ENCODE measurements at places on chromosomes 6 and 20. TPM values are rescaled to one million over a fixed set of nuclear protein-coding genes. Genes with fewer than 3 reads are reported as not detected.

Gene NKAIN4
- 107 TPM for polyA plus RNA-seq

Gene SSTR4
- polyA plus RNA-seq, result not detected

Gene CYP39A1
- 8.7 TPM for polyA plus RNA-seq

Gene BLOC1S5
- polyA plus RNA-seq, result 20.2 TPM

Gene SNPH
- polyA plus RNA-seq, result 3.1 TPM

Gene CD40
- 15.7 TPM for polyA plus RNA-seq

Gene RSPH4A
- 0.62 TPM for polyA plus RNA-seq

Gene FNDC1
- 0.69 TPM for polyA plus RNA-seq

Gene PARD6B
- 9.2 TPM for polyA plus RNA-seq

Gene RAMACL
- polyA plus RNA-seq, result not detected

Gene WTAP
- 63.5 TPM for polyA plus RNA-seq

Gene HLA-DRA
- 489 TPM for polyA plus RNA-seq

Gene OR10C1
- polyA plus RNA-seq, result not detected

- no peak for DNase-seq
These were observed 49.4 kb downstream of the PIGU start for GRCh38 chr20:34627458-34627857.

DNA sequence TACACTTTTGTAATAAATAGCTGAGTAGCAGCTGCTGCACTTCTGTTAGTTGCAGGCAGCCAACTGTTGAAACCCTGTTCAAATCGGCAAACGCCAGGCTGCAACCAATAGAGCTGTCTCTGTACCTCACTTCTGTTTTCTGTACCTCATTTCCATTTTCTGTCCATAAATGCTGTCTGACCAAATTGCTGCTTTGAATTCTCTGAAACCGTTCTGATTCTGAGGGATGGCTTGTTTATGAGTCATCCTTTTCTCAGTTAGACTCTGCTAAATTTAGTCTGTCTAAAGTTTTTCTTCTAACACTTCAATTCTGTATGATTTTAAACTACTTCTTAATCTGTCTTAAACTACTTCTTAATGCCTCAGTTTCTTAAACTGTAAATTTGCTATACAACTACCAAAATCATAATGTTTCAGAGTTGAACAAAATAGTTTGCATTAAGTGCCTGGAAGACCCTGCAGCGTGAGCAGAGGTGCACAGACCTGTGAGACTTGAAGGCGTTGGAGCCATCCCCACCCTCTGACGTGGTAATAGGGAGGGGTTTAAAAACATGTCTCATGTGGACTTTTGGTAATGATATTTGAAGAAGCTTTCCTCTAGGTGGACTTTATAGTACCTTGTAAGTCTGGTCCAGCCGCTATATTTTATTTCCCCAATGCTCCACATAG is 9.6 kb downstream of the BTNL2 start:
- no peak for DNase-seq

DNA sequence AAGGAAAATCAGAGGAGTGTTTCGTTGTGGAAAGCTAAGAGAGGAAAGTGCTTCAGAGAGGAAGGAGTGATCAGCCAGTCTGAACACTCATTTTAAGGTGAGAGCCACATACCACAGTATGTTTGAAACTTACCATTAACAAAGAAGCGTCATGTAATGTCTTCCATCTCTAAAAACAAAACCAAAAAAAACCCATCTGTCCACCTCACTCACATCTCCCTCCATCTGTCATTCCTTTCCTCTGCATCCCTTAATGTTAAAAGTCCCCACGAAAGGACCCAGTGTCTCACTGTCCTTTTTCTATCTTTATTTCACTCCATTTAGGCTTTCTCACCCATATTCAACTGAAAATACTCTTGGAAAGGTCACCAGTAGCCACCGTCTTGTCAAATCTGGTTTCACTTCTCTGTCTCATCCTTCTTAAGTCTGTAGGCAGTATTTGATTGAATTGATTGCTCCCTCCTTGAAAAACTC is 59.4 kb upstream of the GNRH2 start:
- DNase-seq, result no peak

DNA sequence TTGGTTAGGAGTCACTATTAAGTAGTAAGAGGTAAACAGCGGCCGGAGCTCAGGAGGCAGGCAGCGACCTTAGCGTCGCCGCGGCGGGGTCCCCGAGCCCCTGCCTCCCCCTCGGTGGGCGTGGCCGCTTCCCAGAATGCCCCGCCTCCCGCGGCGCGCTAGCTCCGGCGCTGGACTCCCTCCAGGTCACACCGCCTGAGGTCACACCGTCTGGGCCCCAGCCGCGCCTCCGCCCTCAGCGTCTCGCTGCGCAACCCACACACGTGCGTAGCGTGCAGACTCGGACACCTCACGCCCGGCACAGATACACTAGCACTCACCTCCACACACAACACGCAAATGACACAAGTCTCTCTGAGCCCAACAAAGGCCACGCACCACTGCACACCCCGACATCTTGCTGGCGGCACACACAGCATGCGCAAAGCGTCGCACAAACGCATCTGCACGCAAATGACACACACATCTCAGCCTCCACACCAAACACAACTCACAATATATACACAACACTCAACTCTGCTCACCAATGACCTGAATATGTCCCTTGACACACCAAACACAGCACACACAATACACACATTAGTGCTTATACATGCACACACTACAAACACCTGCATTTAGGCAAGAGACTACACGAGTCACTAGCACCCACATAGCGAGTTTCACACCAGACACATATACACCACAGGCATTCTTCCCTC is 17.6 kb upstream of the CDKN1A start:
- DNase-seq, result peak; percentile 70

DNA sequence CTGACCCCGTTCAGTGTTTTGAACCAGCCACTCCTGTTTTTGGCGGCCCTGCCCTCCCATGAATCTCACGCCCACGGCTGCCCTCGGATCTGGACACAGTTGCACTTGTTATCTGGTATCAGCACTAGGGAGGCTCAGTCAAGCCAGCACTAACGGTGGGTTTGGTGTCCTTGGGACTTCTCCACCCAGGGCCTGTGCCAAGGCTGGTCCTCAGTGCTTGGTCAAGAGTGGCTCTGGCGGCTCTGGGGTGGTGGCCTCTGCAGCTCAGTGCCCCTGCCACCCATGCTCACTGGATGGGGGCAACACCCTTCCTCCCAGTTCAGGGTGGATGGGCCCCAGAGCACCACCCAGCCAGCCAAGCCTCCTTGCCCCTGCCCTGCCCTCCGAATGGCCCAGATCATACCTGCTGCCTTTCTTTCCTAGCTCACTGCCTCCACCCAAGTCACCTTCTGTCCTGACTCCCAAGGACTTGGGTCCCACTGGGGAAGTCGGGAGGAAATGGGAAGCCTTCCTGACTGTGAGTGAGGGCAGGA is 54.7 kb downstream of the SSR1 start:
- no peak for DNase-seq

DNA sequence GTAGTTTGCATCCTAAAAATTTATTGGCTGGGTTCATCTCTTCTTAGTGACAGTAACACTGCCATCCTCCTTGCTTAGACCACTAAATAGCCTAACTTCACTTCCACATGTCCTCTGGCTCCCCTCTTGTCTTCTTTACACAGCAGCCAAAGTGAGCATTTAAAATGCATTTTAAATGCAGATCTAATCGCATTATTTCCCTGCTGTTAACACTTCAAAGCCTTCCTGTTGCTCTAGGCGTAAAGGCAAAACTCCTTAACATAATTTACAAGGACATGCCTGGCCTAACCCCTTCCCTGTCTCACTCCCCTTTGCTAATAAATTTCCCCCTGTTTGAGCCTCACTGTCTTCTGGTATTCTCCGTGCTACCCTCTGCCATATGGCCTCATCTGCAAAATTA is 26.5 kb downstream of the NKAIN2 start:
- DNase-seq, result peak; percentile 80

DNA sequence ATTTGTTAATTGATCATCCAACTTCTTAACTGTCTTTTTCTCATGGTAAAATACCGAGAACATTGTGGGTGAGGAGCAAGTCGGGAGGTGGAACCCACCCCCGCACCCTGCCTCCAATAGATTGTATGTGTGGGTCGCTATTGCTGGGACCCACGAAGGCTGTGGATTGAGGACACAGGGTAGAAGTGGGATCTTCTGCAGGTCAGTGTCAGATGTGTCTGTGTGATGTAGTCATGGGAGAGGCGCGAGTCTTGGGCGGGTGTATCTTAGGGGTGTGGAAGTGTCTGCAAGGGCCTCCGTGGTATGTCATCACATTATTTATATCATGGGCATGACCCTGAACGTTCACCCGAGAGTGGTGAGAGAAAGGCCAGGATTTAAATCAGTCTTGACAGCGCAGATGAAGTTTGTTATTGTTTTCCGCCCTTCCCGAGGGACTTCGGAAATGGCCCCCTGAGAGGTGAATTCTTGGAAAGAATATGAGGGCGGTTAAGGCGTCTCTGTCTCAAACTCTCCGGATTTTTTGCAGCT is 472 bp upstream of the PAQR8 start:
- no peak for DNase-seq

DNA sequence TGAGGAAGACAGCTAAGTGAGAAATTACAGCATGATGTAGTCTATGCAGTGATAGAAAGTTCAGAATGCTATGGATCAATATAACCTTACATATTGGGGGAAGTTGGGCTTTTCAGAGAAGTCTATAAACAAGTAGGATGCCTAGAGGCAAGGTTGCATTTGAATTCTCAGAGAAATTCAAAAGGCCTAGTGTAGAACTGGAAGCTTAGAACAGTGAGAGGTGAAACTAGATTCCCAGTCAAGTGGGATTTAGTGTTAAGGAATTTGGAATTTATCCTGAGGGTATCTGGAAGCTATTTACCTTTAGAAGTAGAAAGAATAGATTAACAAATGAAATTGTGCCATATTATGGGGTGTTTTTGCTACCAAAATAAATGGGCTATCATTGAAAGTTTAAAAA is 4.3 kb downstream of the CENPW start:
- DNase-seq, result no peak

- no peak for DNase-seq
These were observed 290.0 kb downstream of the TBC1D7 start for GRCh38 chr6:13038315-13038714.

GRCh38 chr6:152984513-152984872 is 1.7 kb upstream of the FBXO5 start:
- no peak for DNase-seq

- no peak for DNase-seq
These were observed 10.2 kb downstream of the LAMA4 start for GRCh38 chr6:112243861-112244827.

DNA sequence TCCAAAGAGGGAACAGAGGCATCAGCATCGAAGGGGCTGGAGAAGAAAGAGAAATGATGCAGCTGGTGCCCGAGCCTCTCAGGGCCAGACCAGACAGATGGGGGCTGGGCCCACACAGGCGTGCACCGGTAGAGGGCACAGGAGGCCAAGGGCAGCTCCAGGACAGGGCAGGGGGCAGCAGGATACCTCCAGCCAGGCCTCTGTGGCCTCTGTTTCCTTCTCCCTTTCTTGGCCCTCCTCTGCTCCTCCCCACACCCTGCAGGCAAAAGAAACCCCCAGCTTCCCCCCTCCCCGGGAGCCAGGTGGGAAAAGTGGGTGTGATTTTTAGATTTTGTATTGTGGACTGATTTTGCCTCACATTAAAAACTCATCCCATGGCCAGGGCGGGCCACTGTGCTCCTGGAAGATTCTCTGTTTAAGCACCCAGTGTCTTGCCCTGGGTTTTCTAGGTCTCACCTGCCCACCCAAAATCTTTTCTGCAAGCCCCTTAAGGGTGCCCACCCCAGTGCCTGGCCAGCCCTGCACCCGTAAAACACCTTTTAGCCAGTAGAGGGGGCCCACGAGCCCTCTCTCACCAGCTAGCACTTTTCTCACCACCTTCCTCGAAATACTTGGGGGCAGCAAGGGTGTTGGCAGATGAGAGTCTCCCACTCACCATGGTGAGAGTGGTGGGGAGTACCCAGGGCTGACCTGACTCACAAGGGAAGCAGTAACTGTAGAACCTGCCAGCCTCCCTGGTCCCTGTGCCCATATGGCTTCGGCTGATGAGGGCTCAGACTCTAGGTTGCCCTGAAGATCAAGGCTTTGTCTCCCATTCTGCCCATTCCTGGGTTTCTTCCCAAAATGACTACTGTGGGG is 35.7 kb upstream of the ID1 start:
- DNase-seq, result no peak

DNA sequence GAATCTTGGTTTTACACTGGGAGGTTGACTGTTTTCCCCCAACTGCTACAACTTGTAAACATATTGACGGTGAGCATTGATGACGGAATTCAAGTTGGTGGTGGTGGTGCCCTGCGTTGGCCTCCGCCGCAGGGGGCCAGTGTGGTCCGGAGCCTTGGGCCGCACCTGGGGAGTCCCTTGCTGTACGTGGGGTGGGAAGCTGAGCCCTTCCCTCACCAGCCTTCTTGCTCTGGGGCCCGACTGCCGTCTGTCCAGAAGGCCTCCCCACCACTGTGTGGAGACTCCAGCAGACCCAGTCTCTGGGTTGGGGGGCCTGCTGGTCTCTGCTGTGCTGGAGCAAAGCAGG is 11.4 kb downstream of the GATA5 start:
- no peak for DNase-seq

GRCh38 chr20:426566-426965 is 18.5 kb downstream of the RBCK1 start:
- no peak for DNase-seq

- no peak for DNase-seq
These were observed 28.9 kb upstream of the FAM83D start for GRCh38 chr20:38897267-38897666.

DNA sequence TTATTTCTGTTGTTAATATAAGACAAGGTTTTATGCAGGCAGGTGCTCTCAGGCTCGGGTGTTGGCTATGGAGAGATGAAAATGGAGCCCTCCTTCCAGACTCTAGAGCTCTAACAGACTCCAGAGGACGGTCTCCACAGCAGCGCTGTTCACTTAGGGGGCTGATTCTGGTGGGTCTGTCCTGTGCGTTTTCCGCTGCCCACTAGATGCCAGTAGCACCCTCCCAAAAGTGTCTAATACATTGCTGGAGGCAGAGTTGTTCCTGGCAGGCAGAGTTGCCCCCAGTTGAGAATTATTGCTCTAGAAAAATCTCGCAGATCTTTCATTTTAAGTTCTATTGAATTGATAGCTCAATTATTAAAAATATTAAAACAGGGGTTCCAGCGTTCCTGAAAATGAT is 109.9 kb downstream of the MAP3K4 start:
- no peak for DNase-seq

- DNase-seq, result no peak
These were observed 451.8 kb upstream of the KHDRBS2 start for GRCh38 chr6:62737792-62738191.

GRCh38 chr6:6798448-6798860 is 209.9 kb downstream of the LY86 start:
- DNase-seq, result no peak

- DNase-seq, result no peak
These were observed 32.0 kb downstream of the POM121L2 start for GRCh38 chr6:27280064-27280539.

GRCh38 chr6:17202526-17202925 is 78.6 kb upstream of the RBM24 start:
- DNase-seq, result peak; percentile 13

Data from kidney (tissue), 22 donors.